Epithelial cell of esophagus (primary cell): ENCODE measurements at places on chromosomes 12 and 14.

DNA sequence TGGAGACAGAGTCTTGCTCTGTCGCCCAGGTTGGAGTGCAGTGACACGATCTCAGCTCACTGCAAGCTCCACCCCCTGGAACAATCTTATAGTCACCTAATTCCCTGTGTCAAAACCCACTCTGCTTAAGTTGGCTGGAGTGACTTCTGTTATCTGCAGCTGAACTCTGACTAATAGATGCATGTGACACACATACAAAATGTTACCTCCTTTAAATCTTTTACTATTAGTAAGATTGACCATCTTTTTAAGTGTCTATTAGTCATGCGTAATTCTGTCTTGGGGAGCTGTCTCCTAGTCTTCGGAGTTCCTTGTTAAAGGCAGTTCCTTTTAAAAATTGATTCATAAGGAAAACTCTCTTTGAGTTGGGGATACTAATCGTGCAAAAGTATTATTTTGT is 7.4 kb downstream of the IFI27L1 start:
- peak; percentile 34 for DNase-seq

DNA sequence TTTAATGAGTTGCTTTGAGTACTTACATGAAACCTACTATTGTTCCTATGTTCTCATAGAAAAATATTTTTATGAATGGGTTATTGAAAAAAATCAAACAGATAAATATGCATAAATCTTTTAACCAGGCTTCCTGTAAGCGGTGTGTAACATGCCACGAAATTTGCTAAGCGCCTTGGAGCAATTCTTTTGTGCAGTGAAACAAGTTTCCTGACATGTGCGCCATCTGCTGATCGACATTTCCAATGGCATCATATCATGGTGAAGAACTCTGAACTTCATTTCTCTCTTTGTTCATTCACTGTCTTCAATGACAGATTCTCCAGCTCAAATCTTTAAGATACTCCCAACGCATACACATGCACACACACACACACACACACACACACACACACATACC is 145.6 kb upstream of the NAV3 start:
- peak; percentile 83 for DNase-seq

GRCh38 chr14:52998376-52999015 is 47.6 kb upstream of the FERMT2 start:
- DNase-seq, result no peak

DNA sequence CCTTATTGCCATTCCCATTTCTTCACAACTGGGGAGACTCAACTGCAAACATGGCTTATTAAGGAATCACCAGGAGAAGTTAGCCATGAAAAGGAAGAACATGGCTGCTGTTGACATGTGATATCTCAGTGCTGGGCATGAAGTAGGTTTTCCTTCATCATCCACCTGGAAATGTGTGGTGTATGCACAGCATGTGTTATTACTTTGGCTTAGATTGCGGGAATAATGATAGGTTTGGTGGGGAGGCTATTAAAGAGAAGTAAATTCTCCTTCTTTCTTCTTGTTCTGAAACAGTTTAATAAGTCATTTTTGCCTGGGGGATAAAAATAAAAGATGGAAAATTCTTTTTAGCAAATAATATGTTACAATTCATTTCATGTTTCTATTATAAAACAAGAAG is 23.7 kb upstream of the CLEC14A start:
- no peak for DNase-seq

GRCh38 chr14:89957376-89957775 is 1.6 kb downstream of the TDP1 start:
- DNase-seq, result no peak

DNA sequence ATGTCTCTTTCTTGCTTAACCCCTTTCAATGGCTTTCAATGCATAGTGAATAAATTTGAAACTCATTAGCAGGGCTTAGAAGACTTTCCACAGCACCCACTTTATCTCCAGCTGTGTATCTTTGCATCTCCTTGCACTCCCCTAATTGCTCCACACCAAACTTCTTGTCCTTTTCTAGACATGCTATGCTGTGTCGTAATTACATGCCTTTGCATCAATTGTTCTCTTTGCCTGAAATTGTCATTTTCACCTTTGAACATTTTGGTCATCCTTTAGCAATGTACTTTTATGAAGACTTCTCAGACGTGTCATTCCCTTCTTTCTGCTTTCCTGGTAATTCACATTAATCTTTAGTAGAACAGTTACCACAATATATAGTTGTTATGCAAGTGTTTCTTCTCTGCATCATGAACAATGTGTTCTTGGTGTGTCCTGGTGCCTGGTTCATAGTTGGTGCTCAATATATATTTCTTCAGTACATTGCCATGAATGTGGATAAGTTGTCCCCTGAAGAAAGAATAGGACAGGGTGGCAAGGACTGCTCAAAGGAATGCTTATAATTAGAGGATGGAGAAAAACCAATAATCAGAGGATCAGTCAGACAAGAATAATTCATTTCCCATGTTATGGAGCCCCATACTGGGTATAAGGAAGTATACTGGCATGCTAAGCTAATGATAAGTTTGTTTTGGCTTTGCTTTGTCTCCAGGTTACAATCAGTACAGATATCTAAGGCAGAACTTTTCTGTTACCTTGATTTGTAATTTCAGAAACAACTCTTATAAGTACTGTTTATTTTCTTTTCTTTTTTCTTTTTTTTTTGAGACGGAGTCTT is 27.2 kb downstream of the ARF6 start:
- no peak for DNase-seq

DNA sequence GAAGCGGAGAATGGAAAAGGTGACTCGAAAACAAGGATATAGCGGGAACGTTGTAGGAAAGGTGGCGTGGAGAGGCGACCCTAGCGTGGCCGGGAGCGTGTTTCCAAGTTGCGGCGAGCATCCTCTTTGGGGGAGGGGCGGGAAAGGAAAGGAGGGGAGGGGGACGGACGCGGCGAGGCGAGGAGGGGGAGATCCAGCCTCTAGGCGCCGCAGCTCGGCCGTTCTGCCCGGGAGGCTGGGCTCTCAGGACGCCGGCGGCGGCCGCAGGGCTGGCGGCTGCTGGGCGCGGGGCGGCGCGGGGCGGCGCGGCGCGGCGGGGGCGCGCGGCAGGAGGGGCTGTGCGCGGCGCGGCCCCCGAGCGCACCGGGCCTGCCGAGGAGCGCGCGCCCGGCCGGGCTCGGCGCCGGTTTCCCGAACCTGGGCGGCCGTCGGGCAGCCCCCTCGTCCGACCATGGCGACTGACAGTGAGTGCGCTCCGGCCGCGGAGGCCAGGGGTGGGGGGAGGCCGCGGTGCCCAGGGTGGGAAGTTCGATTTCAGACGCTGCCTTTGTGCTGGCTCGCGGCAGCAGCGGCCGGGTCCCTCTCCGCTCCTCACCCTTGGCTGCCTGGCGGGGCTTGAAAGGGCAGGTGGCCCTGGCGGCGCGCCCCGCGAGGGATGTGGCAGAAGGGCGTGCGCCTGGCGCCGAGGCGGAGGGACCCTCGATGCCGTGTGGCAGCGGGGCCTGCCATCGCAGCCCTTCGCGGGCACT is 50.3 kb downstream of the SNAPC1 start:
- DNase-seq, result peak; percentile 4

- DNase-seq, result no peak
These were observed 118.8 kb upstream of the DIO3 start for GRCh38 chr14:101442451-101442850.

DNA sequence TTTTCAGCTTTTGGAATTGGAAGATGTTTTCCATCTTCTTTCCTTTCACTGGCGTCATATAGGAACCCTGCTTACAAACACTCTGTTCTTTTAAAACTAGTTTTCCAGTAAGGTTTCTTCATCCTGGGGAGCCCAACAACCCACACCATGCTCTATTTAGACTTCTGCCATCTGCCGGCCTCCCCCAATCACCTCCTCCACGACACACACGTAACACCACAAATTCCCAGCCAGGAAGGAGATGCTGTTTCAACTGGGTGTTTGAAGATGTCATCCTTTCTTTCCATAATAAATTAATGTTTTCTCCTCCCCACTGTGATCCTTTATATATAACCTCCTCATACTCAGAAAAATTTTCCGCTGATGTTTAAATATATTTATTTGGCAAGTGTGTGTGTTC is 231.4 kb upstream of the DDHD1 start:
- no peak for DNase-seq
